A549 treated with CpdA at 1 μM for 4 hours (cell line): ENCODE measurements at places on chromosomes 4 and X. TPM values are rescaled to one million over a fixed set of nuclear protein-coding genes. Genes with fewer than 3 reads are reported as not detected.

The CLDN22 gene
- total RNA-seq, result not detected in 5 replicates

The F8A2 gene
- not detected in 5 replicates for total RNA-seq

The ZBTB33 gene
- total RNA-seq, result 9.1 to 13.9 TPM (median 11.4 TPM) in 5 replicates

The PRSS12 gene
- 0.13 to 0.40 TPM (median 0.24 TPM) in 5 replicates for total RNA-seq

The CT45A10 gene
- 0.27 to 0.37 TPM (median 0.29 TPM) in 3 of 5 replicates, not detected in the others for total RNA-seq

The ODAM gene
- total RNA-seq, result not detected in 5 replicates

The ESX1 gene
- total RNA-seq, result 0.09 TPM in 1 of 5 replicates, not detected in the others

The TASL gene
- not detected in 5 replicates for total RNA-seq

The DGKK gene
- total RNA-seq, result not detected in 5 replicates

The CCDC149 gene
- total RNA-seq, result 1.8 to 2.6 TPM (median 2.2 TPM) in 5 replicates

The MYL5 gene
- 7.7 to 12.7 TPM (median 11.2 TPM) in 5 replicates for total RNA-seq

The DMP1 gene
- total RNA-seq, result not detected in 5 replicates

The GAGE12E gene
- not detected in 5 replicates for total RNA-seq

The GJB1 gene
- 0.08 TPM in 3 of 5 replicates, not detected in the others for total RNA-seq

The NSG1 gene
- 0.60 to 0.98 TPM (median 0.90 TPM) in 5 replicates for total RNA-seq

The CLTRN gene
- 0.70 to 1.5 TPM (median 0.77 TPM) in 5 replicates for total RNA-seq

The F9 gene
- total RNA-seq, result not detected in 5 replicates

The PAGE5 gene
- total RNA-seq, result not detected in 5 replicates

The DCAF4L1 gene
- 0.10 to 0.30 TPM (median 0.17 TPM) in 5 replicates for total RNA-seq

The VCX3B gene
- total RNA-seq, result not detected in 5 replicates

The P2RY8 gene
- 0.01 to 0.03 TPM in 2 of 5 replicates, not detected in the others for total RNA-seq

The FDCSP gene
- not detected in 5 replicates for total RNA-seq

The GPR50 gene
- total RNA-seq, result 0.11 to 0.22 TPM (median 0.18 TPM) in 4 of 5 replicates, not detected in the other

The ENPP6 gene
- not detected in 5 replicates for total RNA-seq

The AKAP17A gene
- total RNA-seq, result 31.0 to 42.8 TPM (median 40.8 TPM) in 5 replicates

The UGT2A1 gene
- not detected in 5 replicates for total RNA-seq

The KIAA1210 gene
- total RNA-seq, result not detected in 5 replicates

The EMD gene
- 114 to 166 TPM (median 150 TPM) in 5 replicates for total RNA-seq

The BEX2 gene
- total RNA-seq, result 9.0 to 13.4 TPM (median 10.2 TPM) in 5 replicates

The PHKA1 gene
- total RNA-seq, result 18.0 to 21.7 TPM (median 20.3 TPM) in 5 replicates

The MAGEC1 gene
- total RNA-seq, result 0.01 to 0.10 TPM (median 0.05 TPM) in 4 of 5 replicates, not detected in the other

The CT55 gene
- not detected in 5 replicates for total RNA-seq
